Amniotic stem cell (primary cell): ENCODE measurements at places on chromosomes 6 and 20.

GRCh38 chr20:5662769-5663168 lies 87.4 kb upstream of the SHLD1 start:
- DNase-seq = no peak

DNA sequence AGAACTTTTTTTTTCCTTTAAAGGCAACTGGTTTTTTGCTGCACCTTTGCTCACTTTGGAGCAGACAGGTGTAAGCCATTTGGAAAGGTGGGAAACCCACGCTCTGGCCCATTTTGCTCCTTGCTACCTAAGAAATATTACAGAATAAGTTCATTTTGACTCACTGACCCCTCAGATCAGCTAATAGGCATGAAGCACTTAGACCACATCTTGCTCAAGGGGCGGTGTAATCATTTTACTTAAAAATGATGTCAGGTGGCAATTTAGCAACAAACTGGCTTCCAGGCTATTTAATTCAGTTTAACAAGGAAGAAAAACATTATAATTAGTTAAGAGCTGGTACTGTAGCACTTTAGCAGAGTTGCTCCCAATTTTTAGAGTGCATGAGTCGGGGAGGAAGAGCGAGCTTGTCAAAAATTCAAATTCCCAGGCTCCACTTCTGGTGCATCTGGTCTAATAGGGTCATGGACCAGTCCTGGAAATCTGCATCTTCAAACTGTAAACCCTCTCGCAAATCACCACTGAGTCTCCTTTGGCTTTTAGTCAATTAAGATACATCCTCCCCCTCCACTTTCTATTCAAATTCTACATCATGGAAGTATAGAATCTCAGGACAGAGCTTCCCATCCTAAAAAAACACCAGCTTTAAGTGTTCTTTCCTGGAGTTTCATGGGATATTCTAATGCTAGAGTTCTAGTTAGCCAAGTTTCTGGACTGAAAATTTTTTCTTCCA lies 38.2 kb downstream of the JAG1 start:
- no peak for DNase-seq

DNA sequence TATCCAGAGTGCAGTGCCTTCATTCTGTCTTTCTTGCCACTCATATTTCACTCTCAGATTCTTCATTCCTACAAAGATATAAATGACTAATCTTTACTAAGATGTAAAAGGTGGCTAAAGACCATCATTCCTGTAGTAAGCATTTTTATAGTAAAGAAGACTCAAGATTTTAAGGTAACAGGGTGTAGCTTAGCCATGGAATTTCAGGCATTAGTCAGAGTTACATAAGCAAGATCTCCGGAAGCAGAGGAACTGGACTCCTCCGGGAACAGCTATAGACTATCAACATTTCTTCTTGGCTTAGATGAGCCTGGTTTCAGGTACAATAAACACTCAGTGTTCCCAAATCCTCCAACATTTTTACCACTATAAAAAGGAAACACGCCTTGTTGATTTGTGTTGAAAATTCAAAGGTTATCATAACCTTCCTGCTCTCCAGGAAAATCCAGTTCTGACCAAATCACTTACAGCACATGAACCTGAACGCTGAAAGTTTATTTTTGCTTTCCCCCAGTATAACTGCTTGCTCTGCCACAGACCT lies 23.7 kb downstream of the SERPINB1 start:
- DNase-seq = no peak

DNA sequence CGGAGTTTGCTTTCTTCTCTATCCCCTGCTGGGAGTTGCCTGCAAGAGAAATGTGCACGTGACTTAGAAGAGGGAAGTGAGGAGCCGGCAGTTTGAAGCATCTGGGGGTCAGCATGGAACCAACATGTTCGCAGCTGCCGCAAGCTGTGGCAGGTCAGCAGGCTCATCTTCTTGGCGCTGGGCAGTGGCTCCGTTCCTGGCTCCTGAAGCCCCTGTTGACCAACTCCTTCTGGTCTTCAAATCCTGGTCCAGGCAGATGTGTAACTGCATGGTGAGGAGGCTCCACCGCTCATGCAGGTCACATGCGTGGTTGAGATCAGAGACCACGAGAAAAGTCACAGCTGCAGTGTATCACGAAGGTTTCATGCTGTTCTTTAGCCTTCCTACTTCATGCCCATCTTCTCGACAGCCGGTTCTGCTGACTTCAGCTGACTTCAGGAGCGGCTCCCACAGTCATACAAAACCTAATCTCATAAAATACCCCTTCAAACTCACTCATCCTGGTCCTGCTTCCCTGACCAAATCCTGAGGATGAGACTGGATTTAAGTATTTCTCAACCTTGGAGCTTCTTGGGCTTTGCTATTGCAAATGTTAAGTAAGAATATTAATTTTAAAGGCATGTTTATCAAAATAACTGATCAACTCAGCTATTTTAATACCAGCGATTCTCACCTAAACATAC lies 44.9 kb upstream of the BCAS1 start:
- no peak for DNase-seq

- no peak for DNase-seq
Measured at GRCh38 chr20:25006431-25007167, 14.0 kb upstream of the APMAP start.

- no peak for DNase-seq
Measured at GRCh38 chr6:90003941-90004340, 109.7 kb downstream of the GJA10 start.

- peak; percentile 94 for DNase-seq
Measured at GRCh38 chr6:49462927-49463611, at the start of the genes CENPQ and MMUT. CENPQ (plus strand) TSS chr6:49463370; CDS start chr6:49470177, 6,807 bp downstream. MMUT (minus strand) TSS chr6:49463253; CDS start chr6:49459466, 3,787 bp downstream.

- no peak for DNase-seq
Measured at GRCh38 chr6:31359581-31359980, 2.6 kb upstream of the HLA-B start.
